HL-60 (cell line): ENCODE measurements at places on chromosomes 1 and 21.

- no peak for DNase-seq
These were observed 223.3 kb downstream of the GPATCH2 start for GRCh38 chr1:217407534-217408001.

GRCh38 chr1:36212782-36213181 is 11.5 kb upstream of the THRAP3 start:
- no peak for DNase-seq

DNA sequence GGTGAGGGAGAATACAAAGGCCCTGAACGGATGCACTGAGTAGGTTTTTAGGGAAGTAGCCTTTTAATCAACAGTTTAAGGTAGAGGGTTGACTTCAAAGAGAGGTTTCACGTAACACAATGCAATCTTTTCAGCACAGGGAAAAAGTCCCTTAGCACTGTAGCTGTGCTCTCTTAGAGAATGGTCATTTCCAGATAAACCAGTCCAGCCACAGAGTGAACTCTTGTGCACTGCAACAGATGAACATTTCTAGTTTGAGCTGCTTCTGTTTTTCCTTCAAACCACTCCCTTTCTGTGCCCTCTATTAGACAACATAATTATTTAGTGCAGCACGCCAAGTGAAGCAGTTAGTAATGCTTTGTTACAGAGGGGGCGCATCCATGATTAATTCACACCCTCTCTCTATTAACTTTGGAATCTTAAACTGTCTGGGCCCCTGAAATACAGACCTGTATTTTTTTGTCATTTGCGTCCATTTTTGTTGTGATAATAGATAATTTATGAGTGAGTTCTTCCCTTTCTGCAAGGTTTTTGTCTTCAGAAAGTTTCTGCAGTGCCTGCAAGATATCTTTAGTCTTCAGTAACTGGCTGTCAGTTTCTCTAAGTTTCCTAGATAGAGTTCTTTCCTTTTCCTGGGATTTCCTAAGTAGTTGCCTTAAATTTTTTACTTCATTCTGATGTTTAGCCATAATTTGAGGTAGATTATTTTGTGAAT is 22.9 kb downstream of the LCA5L start:
- DNase-seq, result no peak

GRCh38 chr21:46185716-46186115 is 1.5 kb upstream of the SPATC1L start:
- DNase-seq, result no peak

DNA sequence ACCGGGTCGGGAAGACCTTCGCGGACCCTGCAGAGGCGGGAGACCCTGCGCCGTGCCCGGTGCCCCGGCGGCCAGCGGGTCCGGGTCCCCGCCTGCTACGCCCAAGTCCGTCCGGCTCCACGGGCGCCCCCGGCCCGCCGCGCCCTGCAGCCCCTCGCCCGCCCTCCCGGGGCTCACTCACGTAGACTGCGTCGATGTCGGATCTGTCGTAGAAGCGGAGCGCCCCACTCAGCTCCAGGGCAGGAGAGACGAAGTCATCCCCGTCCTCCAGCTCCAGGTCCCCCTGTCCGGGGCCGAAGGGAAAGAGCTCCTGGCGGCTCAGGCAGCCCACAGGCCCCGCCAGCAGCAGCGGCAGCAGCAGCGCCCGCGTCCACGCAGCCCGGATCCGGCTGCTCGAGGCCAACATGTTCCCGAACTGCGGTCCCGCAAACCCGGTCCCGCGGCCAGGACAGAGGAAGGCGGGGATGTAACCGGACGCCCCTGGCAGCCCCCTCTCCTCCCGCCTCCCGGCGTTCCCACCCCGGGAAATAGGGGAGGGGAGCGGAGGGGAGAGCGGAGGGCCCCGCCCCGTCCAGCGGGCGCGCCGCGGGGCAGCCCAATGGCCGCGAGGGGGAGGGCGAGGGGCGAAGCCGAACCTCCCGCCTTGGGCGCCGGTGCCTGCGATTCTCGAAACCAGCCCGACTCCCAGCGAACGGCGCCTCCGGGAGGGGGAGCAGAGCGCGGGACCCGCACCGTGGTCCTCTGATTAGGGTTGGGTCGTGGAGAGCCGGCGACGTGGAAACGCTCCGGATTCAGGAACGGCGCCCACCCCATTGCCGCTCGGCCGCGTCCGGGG is at the start of gene NID1:
Gene NID1, minus strand, starts transcription at position 417 of the 835 bp plus-strand sequence. Its CDS starts 11 bp downstream, at position 406.
- DNase-seq, result no peak

DNA sequence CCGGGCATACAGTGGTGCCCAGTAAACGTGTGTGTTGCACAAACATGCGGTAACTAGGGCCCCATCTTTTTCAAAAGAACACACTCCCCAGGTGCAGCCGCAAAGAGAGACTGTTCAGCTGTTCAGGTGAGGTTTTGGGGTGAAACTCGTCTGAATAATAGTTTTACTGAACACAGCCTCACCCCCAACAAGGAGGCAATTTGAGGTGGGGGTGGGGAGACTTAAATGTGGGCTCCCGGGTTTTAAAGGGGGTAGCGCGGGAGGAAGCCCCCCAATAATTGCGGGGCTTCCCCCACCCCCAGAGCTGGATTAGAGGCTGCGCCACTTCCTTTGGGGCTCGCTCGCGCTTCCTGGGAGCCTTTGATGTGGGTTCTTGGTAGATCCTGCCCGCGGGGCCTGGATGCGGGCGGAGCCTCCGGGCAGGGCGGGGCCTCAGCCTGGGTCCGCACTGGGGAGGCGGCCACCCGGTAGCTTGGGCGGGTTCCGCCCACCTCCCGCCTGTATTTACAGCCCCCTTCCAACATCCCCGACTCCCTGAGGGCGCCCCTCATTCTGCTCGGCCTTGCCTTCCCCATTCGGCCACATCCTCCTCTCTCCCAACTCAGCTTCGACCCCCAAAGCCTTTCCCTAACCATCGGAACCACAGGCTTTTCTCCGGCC is 6.4 kb upstream of the EPHA2 start:
- DNase-seq, result no peak

DNA sequence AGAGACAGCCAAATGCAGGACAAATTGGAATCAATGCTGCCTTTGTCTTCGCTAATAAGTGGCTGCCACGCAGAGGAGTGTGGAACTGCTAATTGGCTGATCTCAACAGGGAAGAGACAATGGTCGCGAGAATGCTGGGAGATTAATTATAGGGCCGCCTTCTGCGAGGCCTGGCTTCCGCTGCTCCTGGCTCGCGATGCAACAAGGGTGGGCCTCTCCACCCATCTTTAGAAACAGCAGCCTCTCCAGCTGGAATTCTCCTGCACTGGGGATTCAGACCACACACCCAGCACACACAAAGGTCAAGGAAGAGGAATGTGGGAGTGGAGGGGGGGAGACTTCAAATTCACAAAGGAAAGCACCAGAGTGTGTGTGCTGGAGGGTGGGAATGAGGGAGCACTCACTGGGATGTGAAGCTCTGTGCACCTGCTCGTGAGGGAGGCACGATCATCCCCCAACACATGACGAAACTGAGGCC is 200.7 kb upstream of the GRIK3 start:
- no peak for DNase-seq

GRCh38 chr1:230368363-230368762 is 57.8 kb downstream of the PGBD5 start:
- no peak for DNase-seq

GRCh38 chr1:37255136-37255795 is 219.1 kb upstream of the ZC3H12A start:
- DNase-seq, result no peak
